ENCODE measurements at places on chromosomes 4 and X.

- no peak for DNase-seq
These were observed 70.2 kb downstream of the SORBS2 start for GRCh38 chr4:185741795-185742194.

DNA sequence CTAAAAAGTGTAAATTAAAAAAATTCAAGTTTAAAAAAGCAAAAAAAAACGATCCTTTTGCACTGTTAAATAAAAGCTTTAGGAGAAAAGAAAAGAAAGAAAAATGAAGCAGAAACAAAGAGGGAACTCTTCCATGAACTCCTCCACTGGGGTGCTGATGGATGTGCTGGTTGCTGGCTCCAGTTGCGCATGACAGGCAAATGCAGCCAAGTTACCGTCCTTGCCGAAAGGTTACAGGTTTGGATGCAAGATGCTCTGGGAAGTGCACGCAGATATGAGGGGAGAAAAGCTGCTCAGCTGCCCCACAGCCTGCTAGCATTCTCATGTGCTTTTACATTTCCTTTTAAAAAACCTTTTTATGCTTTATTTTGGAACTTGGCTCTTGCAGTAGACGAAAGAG lies 58.5 kb downstream of the HADH start:
- no peak for DNase-seq

DNA sequence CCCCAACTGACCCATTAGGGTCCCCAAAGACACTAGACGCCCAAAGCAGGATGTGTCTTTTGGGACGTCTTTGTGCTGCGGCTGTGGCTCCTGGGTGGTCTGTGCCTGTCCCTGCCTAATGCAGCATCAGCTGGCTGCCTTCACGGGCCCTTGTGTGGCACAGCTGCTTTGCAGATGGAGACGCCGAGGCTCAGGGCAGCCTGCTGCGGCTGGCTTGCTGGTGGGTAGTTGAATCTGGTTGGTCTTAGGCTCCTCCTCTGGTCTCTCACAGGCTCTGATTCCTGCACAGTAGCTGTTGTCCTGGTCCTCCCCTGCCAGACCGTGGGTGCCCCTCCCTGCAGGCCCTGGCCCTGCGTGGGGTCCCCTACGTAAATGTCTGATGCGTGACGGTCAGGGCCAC lies 8.1 kb downstream of the CPZ start:
- DNase-seq: no peak

DNA sequence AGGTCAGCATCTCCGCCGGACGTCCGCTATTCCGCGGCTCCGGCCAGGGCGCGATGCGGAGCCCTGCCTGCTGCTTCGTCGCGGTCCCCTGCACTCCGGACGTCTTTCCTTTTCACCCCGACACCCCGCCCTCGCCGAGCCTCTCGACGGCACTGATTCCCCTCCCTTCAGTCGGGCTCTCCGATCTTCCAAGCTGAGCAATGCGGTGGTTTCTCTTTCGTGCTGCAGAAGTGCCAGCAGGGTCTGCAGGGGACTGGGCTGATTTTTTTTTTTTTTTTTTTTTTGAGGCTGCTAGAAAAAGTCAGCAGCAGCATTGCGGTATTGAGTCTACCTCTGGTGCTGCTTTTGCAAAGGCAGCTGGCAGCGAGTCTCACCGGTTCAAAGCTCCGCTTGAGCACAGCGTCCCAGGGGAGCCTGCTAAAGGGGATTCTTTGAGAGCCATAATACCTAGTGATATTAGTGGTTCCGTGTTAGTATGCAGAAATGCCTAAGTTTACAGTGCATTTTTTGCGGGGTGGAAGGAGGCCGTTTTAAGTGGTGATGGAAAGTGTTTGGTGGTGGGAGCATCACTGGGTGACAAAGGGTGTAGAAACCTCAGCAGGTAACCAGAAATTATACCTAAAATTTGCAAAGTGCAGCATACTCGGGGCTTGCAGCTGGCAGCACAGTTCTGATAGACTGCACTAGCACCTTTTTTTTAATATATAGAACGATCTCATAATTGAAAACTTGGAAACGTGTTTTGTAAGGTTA lies 969 bp downstream of the STIM2 start:
- DNase-seq: peak; percentile 48

- no peak for DNase-seq
These were observed 51.2 kb downstream of the CXorf49B start for GRCh38 chrX:71814123-71814912.

DNA sequence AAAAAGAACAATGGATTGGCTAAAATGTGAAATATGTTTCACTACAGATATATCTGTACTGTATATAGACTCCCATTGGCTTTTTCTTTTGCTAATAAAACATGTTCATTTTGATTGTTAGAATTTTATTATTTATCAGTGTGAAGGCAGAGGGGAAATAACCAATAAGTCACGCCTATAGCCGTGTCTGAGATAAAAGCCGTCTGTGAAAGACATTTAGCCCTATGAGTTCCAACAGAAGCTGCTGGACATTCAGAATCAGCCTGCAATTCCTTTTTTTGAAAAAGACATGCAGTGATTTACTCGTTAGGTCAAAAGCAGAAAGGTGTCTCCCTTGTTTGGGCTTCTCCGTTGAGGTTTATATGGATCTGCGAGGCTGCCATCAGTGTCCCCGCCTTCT lies 24.2 kb upstream of the SLC25A4 start:
- DNase-seq: no peak

GRCh38 chrX:94058728-94059382 lies 384.8 kb downstream of the FAM133A start:
- no peak for DNase-seq

- no peak for DNase-seq
These were observed at the start of gene MYOZ2 for GRCh38 chr4:119135721-119136121. Gene MYOZ2, plus strand, starts transcription at chr4:119135832. Its CDS starts 694 bp downstream, at chr4:119136526.

DNA sequence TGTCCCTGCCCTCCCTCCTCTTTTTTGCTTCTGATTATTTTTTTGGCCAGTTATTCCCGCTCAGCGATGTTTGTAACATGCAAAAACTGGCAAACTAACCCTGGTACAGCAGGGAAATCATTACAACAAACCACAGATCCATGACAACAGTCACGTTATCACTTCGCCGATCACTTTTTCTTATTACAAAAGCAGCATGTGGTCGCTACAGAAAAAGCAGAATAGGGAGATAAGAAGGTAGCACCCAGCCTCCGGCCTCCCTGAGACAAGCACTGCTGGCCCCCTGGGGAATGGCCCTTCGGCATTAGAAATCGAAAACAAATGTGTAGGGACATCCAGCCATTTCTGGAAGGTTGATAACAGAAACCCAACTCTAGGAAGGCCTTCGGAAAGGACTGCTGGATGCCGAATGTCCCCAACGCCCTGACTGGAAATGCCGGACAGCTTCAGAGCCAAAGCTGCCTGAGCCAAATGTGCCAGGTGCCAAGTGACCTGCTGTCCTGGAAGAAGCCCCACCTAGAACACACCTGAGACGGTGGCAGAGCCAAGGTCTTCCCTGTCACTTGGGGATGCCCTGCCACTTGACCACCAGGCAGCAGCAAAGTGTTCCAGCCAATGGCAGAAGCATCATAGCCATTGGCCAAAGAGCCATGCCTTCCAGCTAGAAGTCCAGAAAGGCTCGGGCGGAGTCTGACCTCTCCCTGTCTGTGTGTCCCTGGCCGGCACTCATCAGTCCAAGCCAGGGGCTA lies 2.9 kb downstream of the IDH3G start:
- DNase-seq: no peak

DNA sequence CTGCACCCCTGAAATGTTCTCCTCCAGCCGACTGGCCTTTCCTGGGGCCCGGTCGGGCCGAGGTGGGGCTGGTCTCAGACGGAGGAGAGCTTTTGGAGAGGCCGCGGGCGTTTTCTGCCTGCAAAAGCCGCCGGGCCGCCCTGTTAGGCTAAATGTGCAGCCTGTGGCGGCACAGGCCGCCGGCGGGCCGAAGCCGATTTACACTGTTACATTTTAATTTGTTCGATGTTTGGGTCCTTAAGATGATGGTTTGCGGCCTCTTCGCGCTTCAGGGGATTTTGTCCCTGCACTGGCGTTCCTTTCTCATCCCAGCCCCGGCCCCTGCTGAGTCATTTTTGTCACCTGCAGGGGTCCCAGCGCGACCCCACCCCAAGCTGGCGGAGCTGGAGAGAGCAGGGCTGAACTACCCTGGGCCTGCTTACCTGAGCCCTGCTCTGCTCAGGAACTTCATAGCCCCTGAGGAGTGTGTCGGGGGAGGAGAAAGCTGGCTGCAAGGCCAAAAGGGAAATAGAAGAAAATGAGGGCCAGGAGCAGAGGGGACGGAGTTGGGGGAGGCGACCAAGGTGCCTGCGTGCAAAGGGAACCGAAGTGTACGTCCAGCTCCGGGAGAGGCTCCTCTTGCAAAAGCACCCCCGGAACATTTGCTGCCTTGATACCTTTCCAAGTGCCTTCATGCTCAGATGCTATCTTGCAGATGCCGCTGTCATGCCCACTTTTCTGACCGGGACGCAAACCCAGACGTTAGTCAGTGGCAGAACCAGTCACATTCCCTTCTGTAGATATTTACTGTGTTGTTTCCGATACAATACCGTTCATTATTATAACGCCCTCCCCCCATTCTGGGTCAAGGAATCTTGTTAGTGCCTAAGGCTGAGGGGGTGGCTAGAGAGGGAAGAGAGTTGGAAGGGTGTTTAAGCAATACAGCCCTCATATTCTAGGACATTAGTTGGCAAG lies 977 bp upstream of the RBBP7 start:
- DNase-seq: peak; percentile 35

- no peak for DNase-seq
These were observed 57.1 kb downstream of the ANXA3 start for GRCh38 chr4:78608684-78609083.

GRCh38 chr4:153634738-153635353 lies 49.2 kb upstream of the TLR2 start:
- DNase-seq: no peak

- no peak for DNase-seq
These were observed 126.8 kb downstream of the NFKB1 start for GRCh38 chr4:102627831-102628523.

DNA sequence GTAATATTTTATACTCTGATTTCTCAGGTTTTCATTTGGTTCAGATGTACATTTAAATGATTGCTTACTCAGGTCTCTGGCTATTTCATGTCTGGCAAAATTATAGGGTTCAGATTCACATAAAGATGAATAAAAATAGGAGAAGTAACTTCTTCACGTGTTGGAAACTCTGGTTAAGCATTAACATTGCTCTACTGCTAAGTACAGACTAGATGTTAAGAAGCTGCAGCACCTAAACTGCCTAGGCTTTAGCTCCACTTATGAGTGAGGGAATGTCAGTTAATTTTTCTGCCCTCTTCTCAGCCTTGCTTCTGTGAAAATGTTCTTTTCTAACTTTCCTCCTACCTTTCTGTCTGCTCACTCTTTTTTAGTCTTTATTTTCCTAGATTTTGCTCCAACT lies 361.2 kb downstream of the ARAP2 start:
- DNase-seq: no peak

DNA sequence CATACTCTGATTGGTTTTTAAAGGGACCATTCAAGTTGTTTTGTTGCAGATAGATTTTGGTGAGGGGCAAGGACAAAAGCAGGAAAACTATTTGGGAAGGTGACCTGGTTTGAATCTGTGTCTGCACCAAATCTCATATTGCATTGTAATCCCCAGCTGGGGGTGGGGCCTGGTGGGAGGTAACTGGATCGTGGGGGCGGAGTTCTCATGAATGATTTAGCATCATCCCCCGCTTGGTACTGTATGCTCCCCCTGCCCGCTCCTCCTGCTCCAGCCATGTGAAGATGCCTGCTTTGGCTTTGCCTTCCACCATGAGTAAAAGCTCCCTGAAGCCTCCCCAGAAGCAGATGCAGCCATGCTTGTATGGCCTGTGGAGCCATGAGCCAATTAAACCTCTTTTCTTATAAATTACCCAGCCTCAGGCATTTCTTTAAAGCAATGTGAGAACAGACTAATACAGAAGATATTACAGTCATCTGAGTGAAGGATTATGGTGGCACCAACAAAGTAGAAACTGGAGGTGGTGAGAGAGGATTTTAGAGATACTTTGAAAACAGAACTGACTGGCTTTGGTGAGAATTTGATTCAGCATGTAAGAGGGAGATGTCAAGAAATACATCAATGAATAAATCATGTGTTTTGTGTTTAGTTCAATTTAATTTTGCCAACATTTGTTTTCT lies 14.4 kb downstream of the IL21 start:
- no peak for DNase-seq

- DNase-seq: no peak
These were observed 2.7 kb downstream of the FAT4 start for GRCh38 chr4:125317525-125317877.

DNA sequence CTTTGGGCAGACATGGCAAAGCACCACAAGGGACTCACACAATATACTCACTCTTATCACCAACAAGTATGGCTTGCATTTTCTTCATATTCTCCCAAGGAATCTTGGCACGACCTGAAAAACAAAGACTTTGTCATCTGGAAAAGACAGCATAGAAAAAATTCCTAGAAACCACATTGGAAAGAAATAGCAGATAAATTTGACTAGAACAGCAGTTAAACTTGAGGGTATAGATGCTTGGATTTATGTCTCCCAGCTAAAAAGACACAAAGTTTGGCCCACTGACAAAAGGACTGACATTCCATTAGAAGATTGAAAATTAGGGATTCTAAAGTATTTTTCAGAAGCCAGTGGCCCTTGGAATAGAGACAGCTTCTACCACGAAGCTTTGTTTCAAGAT lies 6.9 kb upstream of the VEGFC start:
- no peak for DNase-seq

DNA sequence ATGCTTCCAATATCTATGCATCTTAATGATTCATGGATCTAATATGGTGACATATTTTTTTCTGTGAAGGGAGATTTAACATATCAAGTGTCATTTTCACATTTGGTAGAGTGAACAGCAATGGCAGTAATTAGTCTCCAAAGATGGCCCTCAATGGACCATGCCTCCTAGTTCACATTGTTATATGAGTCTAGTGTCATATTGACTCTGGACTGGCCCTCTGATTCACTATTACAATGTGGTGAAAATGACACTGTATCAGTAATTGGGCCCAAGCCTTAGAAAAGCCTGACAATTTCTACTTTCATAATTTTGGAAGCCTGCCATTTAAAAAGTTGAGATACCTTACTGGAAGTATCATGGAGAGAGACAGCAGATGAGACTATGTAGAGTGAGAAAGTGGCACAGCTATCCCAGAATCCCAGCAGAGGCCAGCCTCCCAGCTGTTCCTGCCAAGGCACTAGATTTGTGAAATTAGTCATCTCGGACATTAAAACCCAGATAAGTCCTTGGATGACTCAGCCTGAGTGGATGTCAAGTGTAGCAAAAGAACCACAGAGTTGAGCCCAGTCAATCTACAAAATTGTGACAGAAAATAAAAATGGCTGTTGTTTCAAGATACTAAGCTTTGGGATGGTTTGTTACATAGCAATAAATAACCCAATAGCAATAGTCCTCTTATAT lies 68.4 kb downstream of the ARHGEF38 start:
- no peak for DNase-seq

- no peak for DNase-seq
These were observed 150.6 kb downstream of the UNC5C start for GRCh38 chr4:95398217-95398616.

GRCh38 chrX:46310815-46311497 lies 234.3 kb downstream of the ZNF674 start:
- no peak for DNase-seq
